ENCODE measurements at places on chromosomes 1 and 21. TPM values are rescaled to one million over a fixed set of nuclear protein-coding genes. Genes with fewer than 3 reads are reported as not detected.

The RYR2 gene
- not detected for total RNA-seq

The SDC3 gene
- 0.33 TPM for total RNA-seq

The CCSAP gene
- total RNA-seq: 12.6 TPM

The RAB7B gene
- not detected for total RNA-seq

The WNT3A gene
- total RNA-seq: not detected

The MSH4 gene
- 0.33 TPM for total RNA-seq

The C8A gene
- total RNA-seq: not detected

The CATSPERE gene
- total RNA-seq: 0.14 TPM

The LAMC2 gene
- total RNA-seq: 0.07 TPM

The BEST4 gene
- 0.77 TPM for total RNA-seq

The CTSE gene
- total RNA-seq: not detected

The DMRTA2 gene
- total RNA-seq: not detected

The FAM167B gene
- 0.57 TPM for total RNA-seq

The EPHA10 gene
- total RNA-seq: 0.21 TPM

The SNRPE gene
- 302 TPM for total RNA-seq

The ADORA1 gene
- not detected for total RNA-seq

The GRHL3 gene
- total RNA-seq: not detected

The KRTAP19-2 gene
- total RNA-seq: not detected

The FNBP1L gene
- 0.14 TPM for total RNA-seq

The CSF3R gene
- 0.07 TPM for total RNA-seq

The PBX1 gene
- not detected for total RNA-seq

The RAB42 gene
- total RNA-seq: not detected

The SHISAL2A gene
- total RNA-seq: 5.0 TPM

The ST6GALNAC3 gene
- total RNA-seq: not detected

The OR10Z1 gene
- total RNA-seq: not detected

The CTXND2 gene
- total RNA-seq: not detected

The HUNK gene
- total RNA-seq: 0.33 TPM

The LYPD8 gene
- not detected for total RNA-seq

The RIPK4 gene
- not detected for total RNA-seq

The ALPL gene
- total RNA-seq: not detected

Measured in activated CD4-positive, alpha-beta T cell treated with anti-CD3 and anti-CD28 coated beads, Interleukin-2, amount 10 ng/mL, durations not matched to agents 24 days and 14 days (primary cell).